ENCODE measurements at places on chromosomes 3 and 15. TPM values are rescaled to one million over a fixed set of nuclear protein-coding genes. Genes with fewer than 3 reads are reported as not detected.

- no peak for DNase-seq
Observed at GRCh38 chr3:112042842-112043280, 8.3 kb downstream of the TMPRSS7 start.

DNA sequence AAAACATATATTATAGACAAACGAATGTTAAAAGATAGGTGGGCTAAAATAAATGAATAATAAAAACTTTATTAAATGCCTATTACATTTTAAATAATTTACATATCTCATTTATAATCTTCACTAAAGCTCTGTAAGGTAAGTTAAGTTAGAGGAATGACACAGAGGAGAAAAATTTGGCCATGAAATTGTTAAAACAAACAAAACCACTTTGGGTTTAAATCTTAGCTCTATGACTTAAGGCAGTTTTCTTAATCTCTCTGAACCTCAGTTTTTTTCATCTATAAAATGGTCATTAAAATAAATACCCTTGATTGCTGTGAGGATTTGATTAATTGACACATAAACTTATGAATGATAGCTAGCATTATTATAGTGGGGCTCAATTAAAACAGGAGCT lies 404.8 kb upstream of the ATP11B start:
- no peak for DNase-seq

DNA sequence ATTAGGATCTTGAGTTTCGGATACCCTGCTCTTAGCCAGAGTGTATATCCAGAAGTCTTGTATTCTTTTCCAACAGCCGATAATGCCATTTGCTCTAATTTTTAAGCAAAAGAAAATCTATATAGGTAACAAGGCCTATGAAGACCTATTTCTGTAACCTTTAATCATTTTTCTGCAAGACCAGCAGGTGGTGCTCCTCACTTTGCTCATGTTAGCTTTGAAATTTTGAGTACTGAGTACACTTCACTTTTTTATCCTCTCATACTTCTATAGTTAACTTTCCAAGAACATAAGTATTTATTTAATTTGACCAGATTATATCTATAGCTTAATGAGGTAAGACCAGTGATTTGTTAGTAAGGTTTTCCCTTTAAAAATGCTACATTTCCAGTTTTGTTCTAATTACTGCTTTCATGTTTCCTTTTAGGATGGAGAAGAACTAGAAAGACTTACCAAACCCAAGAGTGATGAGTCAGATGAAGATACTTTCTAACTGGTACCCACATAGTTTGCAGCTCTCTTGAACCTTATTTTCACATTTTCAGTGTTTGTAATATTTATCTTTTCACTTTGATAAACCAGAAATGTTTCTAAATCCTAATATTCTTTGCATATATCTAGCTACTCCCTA lies 20.5 kb downstream of the SLC35A5 start:
- DNase-seq = peak; percentile 22

GRCh38 chr3:184218814-184219213 lies 10.6 kb upstream of the VWA5B2 start:
- no peak for DNase-seq

The RASGRP1 gene
- total RNA-seq = not detected

DNA sequence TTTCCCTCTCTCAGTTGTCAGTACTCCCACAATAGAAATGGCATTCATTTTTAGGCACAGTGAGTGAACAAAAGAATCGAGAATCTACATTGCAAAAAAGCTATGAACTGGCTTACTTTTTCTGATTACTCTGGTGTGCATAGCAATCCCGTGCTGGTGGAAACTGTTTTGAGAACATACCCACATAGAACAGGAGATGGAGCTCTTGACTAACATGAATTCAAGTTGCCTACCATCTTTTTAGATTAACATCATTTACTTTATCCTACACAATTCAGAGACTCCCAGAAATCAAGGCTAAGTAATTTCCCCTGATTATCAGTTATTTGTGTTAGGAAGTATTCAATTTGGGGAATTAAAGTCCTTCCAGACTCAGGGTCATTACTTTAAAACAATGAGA lies 326.6 kb downstream of the ARPP21 start:
- DNase-seq = no peak

- DNase-seq = no peak
Observed at GRCh38 chr15:96209285-96209735, 121.2 kb upstream of the NR2F2 start.

The DNASE1L3 gene
- total RNA-seq = not detected

GRCh38 chr3:155701882-155702465 lies 42.9 kb downstream of the PLCH1 start:
- no peak for DNase-seq

GRCh38 chr3:135081451-135081850 lies 286.4 kb downstream of the EPHB1 start:
- no peak for DNase-seq

The SAMD7 gene
- total RNA-seq = not detected

GRCh38 chr3:4387210-4388204 lies 79.6 kb downstream of the SUMF1 start:
- DNase-seq = no peak

GRCh38 chr3:49535971-49536874 lies 18.1 kb upstream of the BSN start:
- no peak for DNase-seq

The OR5K2 gene
- not detected for total RNA-seq

DNA sequence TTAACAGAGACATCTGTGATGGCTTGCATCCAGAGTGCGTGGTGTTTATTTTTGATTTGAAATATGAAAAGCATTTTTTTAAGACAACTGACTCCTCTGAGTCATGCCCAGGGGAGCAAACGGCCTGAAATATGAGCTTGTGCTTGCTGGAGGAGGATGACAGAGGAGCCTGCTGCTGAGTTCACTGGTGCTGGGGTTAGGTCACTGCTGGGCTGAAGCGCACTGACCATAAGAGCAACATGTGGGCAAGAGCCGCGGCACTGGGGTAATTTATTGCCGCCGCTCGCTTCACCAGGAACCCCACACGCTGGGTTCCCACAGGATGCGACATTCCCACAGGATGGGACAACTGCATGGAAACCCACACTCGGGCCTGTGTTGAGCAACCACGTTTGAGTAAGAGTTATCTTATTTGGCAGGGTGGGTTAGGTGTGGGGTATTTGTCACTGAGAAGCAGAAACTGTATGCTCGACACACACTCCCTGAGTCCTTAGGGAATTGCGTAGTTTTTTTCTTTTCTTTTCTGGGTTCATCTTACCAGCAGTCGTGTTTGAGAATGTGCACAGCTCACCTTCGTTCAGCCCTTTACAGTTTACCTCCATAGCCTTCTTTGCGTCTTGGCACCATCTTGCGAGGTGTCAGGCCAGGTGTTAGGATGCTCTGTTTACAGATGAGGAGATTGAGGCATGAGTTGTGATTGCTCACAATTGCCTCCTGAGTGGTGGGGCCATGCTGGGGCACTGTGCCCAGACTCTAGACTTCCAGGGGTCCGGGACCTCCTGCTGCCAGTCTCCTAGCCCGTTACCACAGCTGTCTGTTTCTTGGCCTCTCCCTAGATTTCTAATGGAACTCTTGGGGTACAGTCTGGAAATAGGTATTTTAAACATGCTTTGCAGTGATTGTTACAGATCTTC lies 60.4 kb downstream of the SMAD3 start:
- DNase-seq = peak; percentile 98

Measured in MG63 (cell line).